ENCODE measurements at places on chromosomes 6 and 20.

DNA sequence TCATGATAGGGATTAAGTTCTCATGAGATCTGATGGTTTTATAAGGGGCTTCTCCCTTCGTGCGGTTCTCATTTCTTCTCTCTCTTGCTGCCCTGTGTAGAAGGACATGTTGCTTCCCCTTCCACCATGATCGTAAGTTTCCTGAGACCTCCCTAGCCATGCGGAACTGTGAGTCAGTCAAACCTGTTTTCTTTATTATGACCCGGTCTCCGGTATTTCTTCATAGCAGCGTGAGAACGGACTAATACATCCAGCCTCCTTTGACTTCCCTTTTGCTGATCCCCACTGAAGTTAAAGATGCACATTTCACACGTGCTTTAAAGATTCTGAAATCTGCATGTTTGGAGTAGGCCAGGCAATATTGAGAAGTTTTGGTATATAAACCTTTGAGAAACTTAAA lies 543.1 kb downstream of the PRKN start:
- no peak for DNase-seq

DNA sequence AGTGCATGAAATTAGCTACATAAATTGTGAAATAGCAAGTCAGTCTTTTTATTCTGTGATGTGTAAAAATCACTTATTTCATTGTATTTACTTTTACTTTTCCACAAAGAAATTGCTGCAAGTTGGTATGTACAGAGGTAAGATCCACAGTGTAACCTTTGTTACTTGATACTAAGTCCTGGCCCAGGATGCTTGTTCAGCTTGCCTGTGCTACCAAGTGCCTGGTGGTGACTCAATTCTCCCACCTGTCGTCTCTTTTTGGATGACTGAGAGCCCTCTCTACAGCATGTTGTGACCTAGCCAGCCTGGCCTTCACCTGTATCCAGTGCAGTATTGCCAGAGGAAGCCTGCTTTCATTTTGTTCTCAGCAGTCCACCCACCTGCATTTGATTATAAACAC lies 54.9 kb downstream of the ANKRD6 start:
- DNase-seq = no peak

DNA sequence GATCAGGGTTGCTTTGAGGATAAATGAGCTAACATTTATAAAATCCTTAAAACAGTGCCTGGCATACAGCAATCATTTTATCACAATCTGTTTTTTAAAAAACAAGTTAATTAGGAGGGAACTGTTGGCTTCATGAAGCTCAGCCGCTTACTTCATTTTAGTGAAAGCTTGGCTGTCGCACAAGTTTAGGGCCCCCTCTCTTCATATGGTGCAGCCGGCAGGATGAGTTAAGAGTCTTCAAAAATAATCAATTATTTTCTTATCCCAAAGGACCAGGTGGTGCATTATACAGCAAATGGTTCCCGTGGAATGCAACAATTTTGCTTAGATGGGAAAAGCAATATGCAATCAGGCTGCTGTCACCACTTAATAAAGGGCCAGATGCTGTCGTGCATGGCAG lies 57.4 kb upstream of the PROKR2 start:
- DNase-seq = no peak

- no peak for DNase-seq
Measured at GRCh38 chr6:28215425-28215824, 9.7 kb upstream of the ZSCAN9 start.

GRCh38 chr20:19683188-19683587 lies 74.9 kb upstream of the RIN2 start:
- DNase-seq = no peak

DNA sequence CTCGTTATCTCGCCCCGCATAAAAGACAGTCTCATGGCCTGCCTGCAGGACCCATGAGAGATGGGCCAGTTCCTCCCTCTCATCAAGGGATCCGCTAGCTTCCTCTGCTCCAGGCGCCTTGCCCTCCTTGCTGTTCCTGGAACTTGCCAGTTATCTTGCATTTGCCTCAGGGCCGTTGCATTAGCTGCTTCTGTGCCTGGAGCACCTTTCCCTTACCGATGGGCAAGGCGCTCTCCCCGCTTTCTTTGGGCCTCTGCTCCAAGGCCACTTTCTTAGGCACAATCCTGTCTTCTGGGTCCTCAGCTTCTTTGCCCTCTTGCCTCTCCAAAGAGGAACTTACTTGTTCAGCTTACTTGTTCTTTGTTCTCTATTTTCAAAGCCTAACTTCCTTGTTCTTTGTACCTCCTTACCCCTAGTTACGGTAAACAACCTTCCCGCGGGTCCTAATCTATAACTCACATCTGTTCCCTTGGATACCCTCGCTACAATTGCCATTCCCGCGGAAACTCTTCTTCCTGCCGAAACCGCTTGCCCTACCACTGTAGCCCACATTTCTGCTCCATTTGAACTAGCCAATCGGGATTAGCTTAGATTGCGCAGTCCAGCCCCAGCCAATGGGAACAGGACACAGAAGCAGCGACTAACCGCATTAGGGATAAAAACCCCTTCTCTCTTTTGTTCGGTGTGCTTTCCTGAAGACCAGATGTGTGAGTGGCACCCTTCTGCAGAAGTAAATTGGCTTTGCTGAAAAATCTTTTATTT lies 887 bp upstream of the NSFL1C start:
- no peak for DNase-seq

DNA sequence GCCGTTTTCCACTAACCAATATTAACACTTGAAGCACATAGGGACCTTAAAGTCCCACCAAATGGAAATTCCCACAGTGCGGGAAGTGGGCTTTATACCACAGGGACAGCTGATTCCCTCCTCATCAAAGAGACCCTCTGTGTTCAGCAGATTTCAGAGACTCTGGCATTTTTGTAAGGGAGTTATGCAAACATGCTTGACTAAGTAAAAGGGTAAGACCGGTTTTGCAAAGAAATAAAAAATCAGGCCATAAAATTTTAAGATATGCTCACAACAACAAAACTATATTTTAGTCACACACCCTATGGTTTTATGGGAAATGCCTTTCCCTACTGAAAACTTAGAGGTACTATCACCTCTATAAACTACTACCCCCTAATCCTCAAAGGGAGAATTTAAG lies 45.4 kb upstream of the SPTLC3 start:
- no peak for DNase-seq

- no peak for DNase-seq
Measured at GRCh38 chr6:61210549-61210948, 1075.5 kb downstream of the KHDRBS2 start.

DNA sequence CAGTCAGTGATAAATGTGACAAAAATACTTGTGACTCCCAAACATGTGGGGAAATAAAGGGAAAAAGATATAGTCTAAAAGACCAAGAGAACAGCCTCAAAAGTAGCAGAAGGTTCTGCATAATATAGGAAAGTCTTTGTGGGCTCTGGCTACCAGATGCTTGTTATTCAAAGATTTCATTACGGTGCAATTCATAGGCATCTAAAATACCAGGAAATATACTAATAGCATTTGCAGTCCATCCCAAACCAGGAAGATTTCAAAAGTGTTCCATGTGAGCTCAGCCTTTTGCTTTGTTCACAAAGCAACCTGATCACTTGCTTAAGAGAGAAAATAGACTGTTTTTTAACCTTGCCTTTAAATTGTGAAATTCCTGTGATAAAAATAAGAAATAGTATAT lies 506.7 kb upstream of the MARCKS start:
- no peak for DNase-seq

DNA sequence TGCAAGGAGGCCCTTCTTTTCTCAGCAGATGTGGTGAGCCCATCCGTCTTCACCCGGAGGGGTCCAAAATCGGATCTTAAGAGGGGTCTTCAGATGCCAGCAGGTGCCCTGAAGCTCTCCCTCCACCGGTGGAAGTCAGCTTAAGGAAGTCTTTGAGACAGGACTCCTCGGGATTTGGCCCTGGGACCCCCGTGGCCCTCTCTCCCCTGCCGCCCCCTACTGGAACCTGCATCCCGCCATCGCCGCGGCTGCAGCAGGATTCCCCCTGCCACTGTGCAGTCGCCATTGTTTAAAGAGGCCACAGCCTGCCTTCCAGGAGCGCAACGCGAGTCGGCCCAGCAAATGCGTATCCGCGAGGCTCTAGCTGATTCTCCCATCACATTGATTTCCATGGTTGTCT lies 292.5 kb upstream of the ZNF337 start:
- DNase-seq = no peak

- DNase-seq = no peak
Measured at GRCh38 chr6:105608711-105609374, 206.0 kb upstream of the PREP start.

DNA sequence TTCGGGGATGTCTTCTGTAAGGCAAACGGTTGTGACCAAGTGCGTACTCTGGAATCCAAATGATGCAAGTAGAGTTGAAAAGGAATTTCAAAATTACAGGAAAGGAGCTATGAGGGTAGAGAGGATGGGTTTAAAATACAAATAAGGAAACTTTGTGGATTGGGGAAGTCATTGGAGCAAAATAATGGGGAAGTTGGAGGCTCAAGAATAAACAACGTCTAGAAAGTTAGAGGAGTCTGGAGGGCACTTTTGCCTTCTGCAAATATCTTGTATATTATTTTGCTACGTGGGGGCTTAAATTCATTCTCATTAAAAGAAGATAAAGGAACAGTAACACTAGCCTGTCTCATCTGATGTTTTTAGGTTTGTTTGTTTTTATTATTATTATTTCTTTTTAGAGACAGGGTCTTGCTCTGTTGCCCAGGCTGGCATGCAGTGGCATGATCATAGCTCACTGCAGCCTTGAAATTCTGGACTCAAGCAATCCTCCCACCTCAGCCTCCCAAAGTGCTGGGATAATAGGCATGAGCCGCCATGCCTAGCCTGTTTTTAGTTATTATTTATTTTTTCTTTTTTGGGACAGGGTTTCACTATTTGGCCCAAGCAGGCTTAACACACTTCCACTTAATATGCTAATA lies 55.0 kb upstream of the TNFAIP3 start:
- no peak for DNase-seq

DNA sequence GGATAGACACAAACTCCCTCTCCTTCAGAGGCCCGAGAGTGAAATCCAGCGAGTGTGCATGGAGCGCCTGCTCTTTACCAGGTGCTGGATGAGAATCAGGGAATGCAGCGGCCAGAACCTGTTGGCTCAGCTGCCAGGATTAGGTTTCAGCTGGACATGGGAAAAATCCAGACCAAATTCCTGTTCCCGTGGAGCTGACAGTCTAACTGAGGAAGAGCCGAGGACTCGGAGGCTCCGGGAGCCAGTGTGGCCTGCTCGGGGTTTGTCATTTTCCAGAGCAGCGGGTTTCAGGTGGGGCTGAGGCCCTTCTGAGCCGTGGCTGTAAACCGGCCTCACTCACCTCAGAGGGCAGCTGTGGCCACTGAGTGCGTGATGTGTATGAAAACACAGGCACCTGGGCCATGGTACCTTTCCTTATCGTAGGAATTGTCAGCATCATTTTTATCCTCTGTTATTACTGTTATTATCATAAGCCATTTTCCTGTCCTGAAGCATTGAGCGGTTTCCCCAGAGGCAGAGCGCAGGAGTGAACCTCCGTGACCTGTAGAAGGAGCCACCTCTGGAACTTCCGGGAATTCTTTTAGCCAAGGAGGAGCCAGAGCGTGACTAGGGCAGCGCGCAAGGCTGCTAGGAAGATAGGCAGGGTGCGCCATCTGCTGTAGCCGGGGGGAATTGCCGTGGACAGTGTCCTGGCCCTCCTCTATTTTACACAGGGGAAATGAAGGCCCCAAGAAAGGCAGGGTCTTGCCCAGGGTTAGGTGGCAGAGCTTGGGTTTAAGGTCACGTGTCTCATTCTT lies 27.3 kb downstream of the PKIG start:
- no peak for DNase-seq

- no peak for DNase-seq
Measured at GRCh38 chr20:5608442-5609161, 141.6 kb upstream of the SHLD1 start.

- no peak for DNase-seq
Measured at GRCh38 chr20:37522260-37523011, 1.4 kb downstream of the NNAT start.

- DNase-seq = no peak
Measured at GRCh38 chr6:247351-247750, 44.9 kb upstream of the DUSP22 start.

DNA sequence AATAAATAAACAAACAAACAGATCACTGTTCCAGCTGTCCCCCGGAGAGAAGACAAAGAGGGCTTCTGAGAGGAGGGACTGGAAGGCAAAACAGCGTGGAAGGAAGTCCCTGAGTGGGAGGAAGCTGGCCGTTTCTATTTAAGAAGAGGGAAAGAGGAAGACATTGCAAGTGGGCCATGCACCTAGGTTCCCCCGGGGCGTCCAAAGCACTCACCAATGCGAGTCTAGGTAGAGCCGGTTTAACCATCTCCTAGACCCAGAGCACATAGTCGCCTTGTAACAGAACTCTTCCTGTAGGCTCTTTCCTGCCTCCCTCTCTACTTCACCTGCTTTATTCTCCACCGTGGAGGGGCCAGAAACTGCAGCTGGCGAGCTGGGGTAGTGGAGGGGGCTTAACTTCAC lies 158.4 kb downstream of the ZDHHC14 start:
- DNase-seq = no peak

- no peak for DNase-seq
Measured at GRCh38 chr6:138431256-138432062, 27.4 kb downstream of the HEBP2 start.

DNA sequence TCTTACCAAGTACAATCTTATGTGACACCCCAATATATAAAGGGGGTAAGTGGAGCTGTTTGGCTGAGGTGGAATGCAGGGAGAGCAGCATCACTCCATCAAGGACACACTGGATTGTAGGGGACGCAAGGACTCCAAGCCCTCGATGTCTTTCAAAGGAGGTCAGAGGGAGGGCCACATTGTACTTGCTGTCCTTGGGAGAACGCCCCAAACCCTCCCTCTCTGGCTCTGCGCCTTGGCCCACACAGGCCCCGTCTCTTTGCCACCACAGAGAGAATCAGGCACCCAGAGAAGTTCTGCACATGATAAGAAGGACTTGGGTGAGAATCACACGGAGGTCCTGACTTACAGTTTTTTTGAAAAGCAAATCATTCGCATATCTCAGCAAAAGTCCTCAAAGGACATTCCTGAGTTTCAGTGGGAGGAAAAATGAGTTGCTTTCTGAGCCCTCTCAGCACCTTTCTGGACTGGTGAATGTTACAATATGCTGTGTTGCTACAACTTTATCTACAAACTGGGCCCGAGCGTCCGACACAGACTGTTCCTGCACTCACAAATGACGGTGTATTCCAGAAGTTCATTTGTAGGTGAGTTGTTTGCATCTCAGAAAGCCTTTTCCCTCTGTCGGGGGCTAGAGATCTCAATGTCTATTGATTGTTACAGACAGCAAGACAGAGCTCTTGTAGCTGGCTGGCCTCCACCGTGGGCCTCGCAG lies 92.5 kb upstream of the AKAP12 start:
- no peak for DNase-seq

DNA sequence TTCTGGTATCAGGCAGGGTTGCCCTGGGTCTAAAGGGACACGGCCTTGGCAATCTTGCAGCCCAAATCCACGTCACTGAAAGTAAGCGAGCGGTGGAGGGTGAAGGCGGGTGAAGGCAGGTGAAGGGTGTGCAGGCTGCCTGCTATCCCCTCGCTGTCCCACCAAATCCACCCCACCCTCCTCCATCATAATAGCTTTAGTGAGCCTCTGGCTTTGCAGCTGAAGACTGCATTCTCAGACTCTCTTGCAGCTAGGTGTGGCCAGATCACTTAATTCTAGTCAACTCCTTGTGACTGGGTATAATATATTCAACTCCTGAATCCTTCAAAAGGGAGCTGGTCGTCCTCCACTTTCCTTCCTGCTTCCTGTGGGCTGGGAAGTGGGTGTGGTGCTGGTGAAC lies 126.7 kb upstream of the TRAF3IP2 start:
- DNase-seq = no peak

GRCh38 chr20:45993197-45993951 lies 15.3 kb upstream of the MMP9 start:
- no peak for DNase-seq

- peak; percentile 37 for DNase-seq
Measured at GRCh38 chr6:108074359-108075144, at the start of gene OSTM1. Gene OSTM1, minus strand, starts transcription at chr6:108074741. Its CDS starts 90 bp downstream, at chr6:108074651.

- DNase-seq = no peak
Measured at GRCh38 chr6:47922391-47922790, 140.6 kb downstream of the OPN5 start.
